Pancreas (tissue), 10 donors: ENCODE measurements at places on chromosomes 6 and 20. TPM values are rescaled to one million over a fixed set of nuclear protein-coding genes. Genes with fewer than 3 reads are reported as not detected.

DNA sequence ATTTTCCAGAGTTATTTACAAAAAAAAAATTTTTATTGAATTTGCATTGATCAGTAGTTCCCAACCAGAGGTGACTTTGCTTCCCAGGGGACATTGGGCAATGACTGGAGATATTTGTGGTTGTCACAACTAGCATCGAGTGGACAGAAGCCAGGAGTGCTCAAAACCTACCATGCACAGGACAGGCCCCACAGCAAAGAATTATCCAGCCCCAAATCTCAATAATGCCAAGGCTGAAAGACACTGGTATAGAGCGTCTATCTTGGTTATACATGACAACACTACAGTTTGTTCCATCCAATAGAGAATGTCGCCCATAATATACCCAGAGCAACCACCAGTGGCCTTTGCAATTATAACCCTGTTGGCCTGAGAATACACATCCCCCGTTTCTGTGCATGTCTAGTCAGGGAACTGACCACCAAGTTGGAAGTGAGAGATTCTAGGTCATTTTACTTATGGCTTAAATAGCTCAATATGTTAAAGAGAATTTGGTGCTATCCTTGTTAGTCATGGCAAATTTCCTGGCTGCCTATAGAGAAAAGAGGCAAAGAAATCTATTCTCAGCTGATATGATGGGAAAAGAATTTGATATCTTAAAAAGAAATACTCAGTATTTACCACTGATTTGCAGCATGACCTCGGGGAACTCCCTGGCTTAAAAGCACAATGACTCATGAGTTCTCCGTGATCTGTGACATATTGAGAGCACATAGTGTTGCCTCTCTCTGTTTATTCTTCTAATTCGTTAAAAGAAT is 76.0 kb upstream of the ADTRP start:
- no peak for DNase-seq

- no peak for DNase-seq
Observed at GRCh38 chr6:169902604-169903003, 151.2 kb downstream of the ERMARD start.

DNA sequence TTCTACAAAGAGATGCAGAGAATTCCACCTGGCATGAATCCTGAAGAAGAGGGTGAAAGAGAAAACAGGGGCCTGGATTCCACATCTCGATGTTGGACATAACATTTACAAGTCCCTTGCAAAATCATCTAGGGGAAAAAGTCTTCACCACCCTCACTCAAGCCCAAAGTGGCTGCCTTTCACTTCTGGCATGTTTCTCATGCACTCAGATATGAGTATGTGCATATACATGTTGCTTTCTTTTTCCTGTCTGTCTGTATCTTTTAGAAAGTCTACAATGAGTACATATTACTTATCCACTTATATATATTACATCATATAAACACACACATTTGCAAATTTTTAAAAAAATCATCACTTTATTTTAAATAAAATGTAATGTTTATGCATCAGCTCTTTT is 159.3 kb downstream of the KIF6 start:
- DNase-seq, result no peak

DNA sequence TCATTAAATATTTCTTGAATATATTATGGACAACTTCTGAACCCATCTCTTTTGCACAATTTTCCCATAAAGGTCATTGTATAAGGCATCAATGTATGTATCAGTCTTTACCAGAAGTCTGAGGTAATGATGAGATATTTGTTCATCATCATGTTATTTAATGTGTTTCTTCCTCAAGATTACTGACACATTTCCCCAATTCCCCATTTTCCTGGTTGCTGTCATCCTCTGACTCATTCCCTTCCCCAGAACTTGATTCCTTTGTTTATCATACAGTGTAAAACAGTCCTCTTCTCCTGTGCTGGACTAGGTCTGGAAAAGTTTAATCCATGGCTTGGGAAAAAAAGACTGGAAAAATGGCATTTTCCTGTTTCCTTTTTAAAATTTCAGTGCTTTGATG is 107.9 kb upstream of the FLRT3 start:
- no peak for DNase-seq

DNA sequence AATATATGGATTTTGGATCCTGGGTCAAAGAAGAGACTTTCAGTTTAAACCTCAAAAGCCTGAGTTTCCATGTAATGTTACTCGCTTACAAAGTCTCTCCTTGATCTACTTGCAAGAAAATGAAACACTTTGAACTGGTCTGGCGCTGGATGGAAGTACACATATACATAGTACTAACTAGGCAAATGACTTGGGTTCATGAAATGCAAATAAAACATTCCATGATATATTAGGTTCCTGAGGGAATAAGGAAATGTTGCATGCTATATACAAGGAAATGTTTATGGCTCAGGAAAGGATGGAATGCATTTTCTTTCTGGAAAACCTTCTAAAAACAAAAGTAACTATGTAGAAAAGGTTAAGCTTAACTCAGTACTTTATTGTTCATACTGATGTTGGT is 11.4 kb upstream of the TXLNB start:
- DNase-seq, result no peak

GRCh38 chr20:51715856-51716185 is 52.4 kb downstream of the ATP9A start:
- DNase-seq, result no peak

GRCh38 chr20:12554426-12554825 is 454.3 kb upstream of the SPTLC3 start:
- no peak for DNase-seq

DNA sequence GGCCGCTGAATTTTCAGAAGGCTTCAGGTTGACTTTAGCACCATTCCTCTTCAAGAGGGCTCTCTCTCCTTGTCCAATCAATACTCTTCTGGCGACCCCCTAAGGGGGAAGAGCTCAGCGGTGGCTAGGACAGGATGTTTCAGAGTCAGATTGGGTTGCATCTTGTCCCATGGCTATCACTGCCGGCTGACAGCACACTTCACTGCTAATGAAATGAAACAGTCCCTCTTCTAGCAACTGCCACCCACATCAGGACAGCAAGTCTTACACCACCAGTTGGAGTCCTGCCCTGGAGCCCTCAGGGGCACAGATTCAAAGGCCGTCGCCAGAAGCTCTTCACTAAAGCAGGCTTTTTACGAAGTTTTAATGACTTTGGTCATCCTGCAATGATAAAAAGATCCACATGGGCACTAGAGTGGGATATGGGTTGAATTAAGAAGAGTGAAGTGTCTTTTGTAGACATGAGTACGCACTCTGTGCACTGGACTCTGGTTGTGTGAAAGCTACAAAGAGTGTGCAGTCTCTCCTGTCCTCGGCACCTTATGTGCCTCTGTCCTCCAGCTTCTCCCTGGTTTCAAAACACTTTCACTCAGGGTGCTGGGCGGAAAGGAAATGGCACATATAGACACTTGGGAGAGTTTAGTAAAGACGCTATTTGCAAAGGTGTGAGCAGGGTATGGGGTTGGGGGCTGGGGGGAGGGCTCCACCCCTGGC is 66.1 kb upstream of the SLC22A16 start:
- DNase-seq, result no peak

GRCh38 chr20:21174516-21175239 is 48.8 kb downstream of the KIZ start:
- DNase-seq, result no peak

GRCh38 chr6:110414669-110415068 is 706 bp downstream of the DDO start:
- DNase-seq, result no peak

- DNase-seq, result no peak
Observed at GRCh38 chr6:56692523-56693245, 50.0 kb upstream of the DST start.

- no peak for DNase-seq
Observed at GRCh38 chr6:18323935-18324705, 59.8 kb upstream of the DEK start.

GRCh38 chr20:50027611-50028105 is 44.9 kb downstream of the SNAI1 start:
- DNase-seq, result peak; percentile 49

DNA sequence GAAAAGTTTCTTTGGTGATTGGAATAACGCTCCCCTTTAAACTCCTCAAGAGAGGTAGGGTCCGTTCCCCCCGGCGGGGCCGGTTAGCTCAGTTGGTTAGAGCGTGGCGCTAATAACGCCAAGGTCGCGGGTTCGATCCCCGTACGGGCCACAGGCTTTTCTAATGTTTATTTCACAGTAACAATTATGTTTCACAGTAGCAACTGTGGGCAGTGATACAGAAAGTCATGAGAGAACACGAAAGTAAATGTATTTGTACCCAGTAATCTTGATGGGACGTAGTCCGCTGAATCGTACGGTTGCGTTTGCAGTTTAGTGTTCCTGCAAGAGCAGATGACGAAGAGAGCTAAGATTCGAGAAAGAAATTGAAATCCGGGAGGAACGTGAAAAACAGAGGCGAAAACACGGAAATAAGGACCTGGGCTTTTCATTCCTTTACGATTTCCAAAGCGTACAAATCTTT is 505.5 kb downstream of the PRIM2 start:
- DNase-seq, result no peak

DNA sequence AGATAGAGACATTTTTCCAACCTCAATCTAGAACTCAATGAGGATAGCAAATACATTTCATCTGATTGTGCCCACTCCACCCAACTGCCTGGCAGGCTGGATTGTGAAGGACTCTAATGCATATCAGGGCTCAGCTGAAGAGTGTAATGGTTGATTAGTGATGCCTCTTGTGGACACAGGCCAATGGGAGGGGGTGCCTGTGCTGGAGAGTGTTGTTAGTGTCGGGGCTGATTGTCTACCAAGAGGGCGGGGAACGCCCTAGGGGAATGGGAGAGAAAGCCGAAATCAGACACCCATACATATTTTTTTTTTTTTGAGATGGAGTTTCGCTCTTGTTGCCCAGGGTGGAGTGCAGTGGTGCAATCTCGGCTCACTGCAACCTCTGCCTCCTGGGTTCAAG is 103.7 kb upstream of the SALL4 start:
- no peak for DNase-seq

GRCh38 chr6:68226460-68226859 is 408.6 kb upstream of the ADGRB3 start:
- no peak for DNase-seq

GRCh38 chr20:50731930-50732690 is 730 bp downstream of the PARD6B start:
- DNase-seq, result no peak

DNA sequence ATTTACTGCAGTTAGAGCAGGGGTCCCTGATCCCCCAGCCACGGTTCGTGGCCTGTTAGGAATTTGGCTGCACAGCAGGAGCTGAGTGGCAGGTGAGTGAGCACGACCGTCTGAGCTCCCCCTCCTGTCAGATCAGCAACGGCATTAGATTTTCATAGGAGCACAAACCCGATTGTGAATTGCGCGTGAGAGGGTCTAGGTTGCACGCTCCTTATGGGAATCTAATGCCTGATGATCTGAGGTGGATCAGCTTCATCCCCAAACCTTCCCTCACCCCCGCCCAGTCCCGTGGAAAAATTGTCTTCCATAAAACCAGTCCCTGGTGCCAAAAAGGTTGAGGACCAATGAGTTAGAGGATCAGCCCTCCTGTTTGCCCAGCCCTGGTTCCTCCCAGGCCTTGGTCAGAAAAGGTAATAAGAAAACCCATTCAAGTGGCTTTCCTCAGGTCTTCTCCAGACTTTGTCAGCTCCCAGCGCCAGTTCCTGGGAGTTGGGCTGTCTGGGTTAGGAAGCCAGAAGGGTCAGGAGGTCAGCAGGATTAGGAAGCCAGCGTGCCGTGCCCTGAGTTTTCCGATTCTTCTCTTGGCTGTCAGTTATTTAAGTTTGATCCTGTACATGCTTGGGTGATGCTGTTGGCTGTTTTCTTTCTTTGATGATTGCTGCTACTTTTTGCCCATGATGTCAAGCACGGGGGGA is 139.9 kb upstream of the PMEPA1 start:
- DNase-seq, result no peak

DNA sequence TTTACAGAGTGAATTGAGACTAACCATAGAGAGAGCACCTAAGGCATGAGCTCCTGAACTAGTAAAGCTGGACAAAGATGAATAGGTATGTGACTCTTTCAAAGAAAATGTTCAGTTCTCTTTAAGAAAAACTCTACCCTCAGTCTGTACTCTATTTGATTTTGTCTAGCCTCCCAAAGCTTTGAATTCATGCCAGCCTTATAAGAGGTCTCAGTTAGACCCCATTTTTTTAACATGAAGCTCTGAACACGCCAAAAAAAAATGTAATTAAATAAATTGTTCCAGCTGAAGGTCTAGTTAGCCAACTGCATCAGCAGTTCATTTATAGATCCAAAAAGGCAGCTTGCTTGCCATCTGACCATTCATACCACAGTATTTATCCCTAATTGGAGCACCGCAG is 71.6 kb downstream of the COL9A1 start:
- DNase-seq, result no peak

GRCh38 chr6:56732517-56732916 is 89.8 kb upstream of the DST start:
- DNase-seq, result no peak

DNA sequence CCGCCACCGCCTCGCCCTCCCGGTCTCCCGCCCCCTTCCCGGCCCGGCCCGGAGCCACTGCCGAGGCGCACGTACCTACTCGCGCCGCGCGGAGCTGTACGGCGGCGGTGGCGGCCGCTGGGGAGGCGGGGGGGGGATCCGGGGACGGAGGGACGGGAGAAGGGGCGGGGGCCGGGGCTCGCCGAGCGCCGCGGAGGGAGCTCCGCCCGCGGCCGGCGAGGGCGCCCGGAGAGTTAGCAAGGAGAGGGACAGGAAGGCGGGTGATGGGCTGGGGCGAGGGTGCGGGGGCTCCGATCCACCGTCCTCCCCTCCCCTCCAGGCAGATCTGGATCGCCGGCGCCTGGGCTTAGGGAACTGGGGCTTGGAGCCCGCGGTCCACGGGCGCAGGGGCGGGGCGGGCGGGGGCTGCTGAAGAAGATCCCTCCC is 548 bp upstream of the TMEM74B start:
- no peak for DNase-seq

DNA sequence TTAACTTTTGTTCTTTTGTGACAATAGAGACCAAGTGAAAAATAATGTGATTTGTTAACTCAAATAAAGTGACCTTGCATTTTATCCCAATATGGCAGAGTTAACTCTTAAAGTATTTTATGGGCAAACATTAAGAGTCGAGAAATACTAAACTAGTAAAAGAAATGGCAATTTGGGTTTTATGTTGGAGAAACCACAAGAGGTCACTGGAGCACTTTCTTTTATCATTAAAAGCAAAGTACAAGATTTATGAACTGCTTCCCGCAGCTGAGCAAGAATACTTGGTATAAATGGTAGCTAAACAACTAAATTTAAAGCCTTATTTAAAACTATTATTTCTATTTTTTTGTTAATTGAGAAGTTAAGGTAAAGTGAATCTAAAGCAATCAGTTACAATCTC is 33.5 kb upstream of the MCM9 start:
- no peak for DNase-seq

GRCh38 chr6:3946778-3947177 is 97.6 kb downstream of the FAM50B start:
- DNase-seq, result no peak

- no peak for DNase-seq
Observed at GRCh38 chr20:20603339-20603990, 109.0 kb downstream of the RALGAPA2 start.

GRCh38 chr6:104858642-104859041 is 1.1 kb downstream of the HACE1 start:
- no peak for DNase-seq

GRCh38 chr6:43405354-43405753 is 22.0 kb upstream of the ABCC10 start:
- DNase-seq, result no peak

Gene TUBB2B
- 17.6 TPM for total RNA-seq

Gene LBP
- 1.9 TPM for total RNA-seq

Gene MCCD1
- not detected for total RNA-seq

Gene PERP
- total RNA-seq, result 17.3 TPM

Gene MYCT1
- total RNA-seq, result 2.3 TPM

Gene LKAAEAR1
- total RNA-seq, result 0.24 TPM

Gene BTN3A1
- total RNA-seq, result 3.9 TPM

Gene NR2E1
- not detected for total RNA-seq
